ENCODE measurements at places on chromosomes 7 and 10.

GRCh38 chr7:94510582-94511496 is 1.2 kb downstream of the CASD1 start:
- peak; percentile 53 for DNase-seq

DNA sequence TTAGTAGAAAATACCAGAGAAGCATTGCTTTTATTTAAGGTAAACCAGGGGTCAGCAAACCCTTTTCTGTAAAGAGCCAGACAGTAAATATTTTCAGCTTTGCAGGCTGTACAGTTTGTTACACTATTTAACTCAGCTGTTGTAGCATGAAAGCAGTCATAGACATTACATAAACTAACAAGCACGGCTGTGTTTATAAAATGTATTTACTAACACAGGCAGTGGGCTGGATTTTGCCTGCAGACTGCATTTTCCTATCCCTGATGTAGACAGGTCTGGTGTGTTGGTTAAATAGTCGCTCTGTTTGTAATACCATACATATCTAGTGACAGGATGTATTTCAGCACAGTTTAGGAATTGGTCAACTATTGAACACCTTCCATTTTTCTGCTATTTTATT is 129.3 kb downstream of the ST7 start:
- no peak for DNase-seq

GRCh38 chr10:65194555-65194954 is 1673.4 kb downstream of the REEP3 start:
- no peak for DNase-seq

DNA sequence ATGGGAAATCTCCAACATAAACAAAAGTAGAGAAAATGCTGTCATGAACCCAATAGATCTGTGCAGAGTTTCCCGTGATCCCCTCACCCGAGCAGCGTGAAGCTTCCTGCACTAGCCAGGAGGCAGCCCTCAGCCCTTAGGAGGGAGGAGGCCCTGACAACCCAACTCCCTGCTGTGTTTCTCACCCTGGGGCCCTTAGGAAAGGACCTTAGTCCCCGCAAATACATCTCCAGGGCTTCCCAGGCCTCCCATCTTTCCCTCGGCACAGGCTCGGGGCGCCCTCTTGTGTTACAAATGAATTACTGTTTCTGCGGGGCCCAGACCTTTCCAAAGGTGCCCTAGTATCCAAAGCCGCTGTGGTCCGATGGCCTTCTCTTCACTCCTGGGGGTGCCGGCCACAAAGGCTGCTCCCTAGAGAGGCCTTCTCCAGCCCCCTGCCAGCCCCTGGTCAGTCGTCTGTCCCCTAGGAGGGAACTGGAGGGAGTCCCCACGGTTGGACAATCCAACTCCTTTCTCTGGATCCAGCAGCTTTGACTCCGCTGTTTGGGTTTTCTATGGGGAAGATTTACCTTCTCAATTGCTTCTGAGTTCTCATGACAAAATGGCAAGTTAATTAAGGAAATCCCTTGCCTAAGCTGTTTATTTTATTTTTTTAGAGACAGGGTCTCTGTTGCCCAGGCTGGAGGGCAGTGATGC is 49.9 kb upstream of the SH2B2 start:
- DNase-seq: peak; percentile 81

DNA sequence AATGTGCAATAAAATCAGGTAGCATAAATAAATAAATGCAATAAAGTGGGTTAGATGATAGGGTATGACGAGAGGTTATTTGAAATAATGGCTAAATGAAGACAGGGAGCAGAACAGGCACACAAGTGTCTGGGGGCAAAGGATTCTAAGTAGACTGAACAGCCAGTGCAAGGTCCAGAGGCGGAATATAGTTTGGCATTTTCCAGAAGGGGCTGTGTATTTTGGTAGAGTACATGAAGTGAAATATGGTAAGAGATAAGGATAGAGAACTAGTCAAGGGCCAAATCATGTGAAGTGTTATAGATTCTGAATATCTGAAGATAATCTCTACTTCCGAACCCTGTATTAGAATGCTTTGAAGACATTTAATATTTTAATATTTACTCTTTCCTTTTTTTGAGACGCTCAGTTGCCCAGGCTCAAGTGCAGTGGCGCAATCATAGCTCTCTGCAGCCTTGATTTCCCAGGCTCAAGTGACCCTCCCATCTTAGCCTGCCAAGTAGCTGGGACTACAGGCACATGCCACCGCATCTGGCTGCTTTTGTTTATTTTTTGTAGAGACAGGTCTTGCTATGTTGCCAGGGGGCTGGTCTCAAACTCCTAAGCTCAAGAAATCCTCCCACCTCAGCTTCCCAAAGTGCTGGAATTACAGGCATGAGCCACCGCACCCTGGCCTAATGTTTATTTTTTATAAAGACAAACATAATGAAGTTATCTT is 44.4 kb upstream of the CD36 start:
- DNase-seq: no peak

DNA sequence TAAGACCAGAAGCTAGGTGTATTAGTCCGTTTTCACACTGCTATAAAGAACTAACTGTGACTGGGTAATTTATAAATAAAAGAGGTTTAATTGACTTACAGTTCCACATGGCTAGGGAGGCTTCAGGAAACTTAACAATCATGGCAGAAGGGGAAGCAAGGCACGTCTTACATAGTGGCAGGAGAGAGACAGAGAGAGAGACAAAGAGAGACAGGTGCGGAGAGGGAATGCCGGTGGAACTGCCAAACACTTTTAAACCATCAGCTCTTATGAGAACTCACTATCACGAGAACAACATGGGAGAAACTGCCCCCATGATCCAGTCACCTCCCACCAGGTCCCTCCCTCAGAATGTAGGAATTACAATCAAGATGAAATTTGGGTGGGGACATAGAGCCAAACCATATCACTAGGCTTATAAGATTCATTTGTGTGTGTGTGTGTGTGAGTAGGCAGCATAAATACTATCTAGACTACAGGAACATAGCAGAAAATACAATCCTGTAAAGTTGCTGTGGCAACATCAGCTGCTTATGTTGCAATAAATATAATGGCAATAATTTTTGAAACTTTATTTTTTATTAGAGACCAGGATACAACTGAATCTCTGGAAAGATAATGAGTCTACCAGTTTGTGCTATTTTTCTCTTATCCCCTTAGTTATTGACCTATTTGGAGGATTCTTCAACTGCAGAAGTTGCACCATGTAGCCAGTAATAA is 77.1 kb downstream of the NRF1 start:
- DNase-seq: no peak

GRCh38 chr7:130429019-130429418 is 11.8 kb downstream of the CEP41 start:
- no peak for DNase-seq

DNA sequence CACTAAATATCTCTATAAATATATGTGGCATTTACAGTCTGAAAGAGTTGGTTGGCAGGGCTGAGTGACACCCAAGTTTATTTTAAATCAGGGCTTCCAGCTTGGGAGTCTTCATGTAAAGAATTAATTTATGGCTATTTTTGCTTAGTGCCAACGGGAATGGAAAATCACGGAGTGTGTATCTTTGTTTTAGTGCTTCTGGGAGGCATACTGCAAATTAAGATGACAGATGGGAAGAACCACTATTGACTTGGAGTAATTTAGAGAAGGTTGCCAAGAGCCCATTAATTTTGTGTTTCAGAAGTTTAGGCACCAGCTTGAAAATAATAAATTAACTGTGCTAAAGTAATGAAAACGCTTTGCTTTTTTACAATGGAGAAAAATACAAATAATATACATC is 135.2 kb downstream of the GPR37 start:
- DNase-seq: no peak

DNA sequence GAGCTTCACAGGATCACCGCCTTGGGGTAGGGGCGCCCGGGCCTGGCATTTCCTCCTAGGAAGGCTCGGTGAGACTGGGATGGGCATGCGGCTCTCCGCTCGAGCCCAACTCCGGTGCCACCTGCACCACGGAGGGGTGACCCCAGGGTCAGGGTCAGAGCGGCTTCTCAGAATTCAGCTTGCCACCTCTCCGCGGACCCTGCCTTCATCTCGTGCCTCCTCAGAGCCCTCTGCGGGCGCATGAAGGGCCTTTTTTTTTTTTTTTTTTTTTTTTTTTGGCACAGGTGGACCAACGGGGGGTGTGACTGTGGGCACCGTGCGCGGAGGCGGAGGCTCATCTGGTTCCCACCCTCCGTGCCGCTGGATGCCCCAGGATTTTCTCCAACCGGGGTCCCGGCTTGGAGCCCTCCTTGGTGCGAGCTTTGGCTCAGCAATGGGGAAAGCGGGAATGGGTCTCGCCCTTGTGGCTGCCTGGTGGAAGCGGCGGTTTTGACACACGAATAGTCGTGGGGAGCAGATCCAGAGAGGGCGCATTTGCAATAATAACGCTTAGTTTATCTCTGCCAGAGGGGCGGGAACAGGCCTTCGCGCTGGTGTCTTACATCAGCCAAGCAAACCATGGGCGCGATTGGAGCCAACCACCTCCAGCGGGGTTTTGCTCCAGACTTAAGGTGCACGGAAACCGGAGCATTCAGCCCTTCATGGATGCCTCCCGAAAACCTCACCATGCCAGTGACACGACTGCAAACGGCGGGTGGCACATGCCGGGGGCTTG is 5.0 kb upstream of the TNRC18 start:
- peak; percentile 72 for DNase-seq

DNA sequence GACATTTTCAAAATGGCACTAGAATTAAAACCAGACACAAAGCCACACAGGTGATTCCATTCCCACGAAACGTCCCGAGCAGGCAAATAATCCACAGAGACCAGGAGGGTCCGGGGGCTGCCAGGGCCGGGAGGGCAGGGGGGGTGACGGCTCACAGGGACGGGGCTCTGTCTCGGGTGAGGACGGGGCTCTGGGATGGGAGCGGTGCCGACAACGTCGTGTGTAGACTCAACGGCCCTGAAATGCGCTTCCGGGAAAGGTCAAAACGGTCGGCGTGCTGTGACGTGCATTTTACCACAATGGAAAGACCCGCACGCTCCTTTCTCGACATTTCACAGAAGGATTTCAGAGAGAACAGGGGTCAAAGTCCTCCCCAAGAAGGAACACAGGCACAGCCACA is 63.3 kb upstream of the PDGFA start:
- DNase-seq: no peak

GRCh38 chr7:122314284-122314683 is 9.7 kb upstream of the FEZF1 start:
- no peak for DNase-seq

GRCh38 chr7:130162196-130162595 is 43.0 kb downstream of the TMEM209 start:
- DNase-seq: no peak
